PC-3 (cell line): ENCODE measurements at places on chromosomes 5 and 9. TPM values are rescaled to one million over a fixed set of nuclear protein-coding genes. Genes with fewer than 3 reads are reported as not detected.

Gene TEK
- 0.07 TPM in 1 of 2 replicates, not detected in the other for total RNA-seq

Gene PCDHGA7
- total RNA-seq: 0.51 and 0.75 TPM in 2 replicates

Gene PRR16
- total RNA-seq: 2.4 and 3.6 TPM in 2 replicates

Gene UNC5A
- total RNA-seq: 0.07 and 0.46 TPM in 2 replicates

Gene FRRS1L
- not detected in 2 replicates for total RNA-seq

Gene DTWD2
- 16.5 and 24.4 TPM in 2 replicates for total RNA-seq

Gene FAT2
- not detected in 2 replicates for total RNA-seq

Gene HABP4
- total RNA-seq: 6.6 and 9.2 TPM in 2 replicates

DNA sequence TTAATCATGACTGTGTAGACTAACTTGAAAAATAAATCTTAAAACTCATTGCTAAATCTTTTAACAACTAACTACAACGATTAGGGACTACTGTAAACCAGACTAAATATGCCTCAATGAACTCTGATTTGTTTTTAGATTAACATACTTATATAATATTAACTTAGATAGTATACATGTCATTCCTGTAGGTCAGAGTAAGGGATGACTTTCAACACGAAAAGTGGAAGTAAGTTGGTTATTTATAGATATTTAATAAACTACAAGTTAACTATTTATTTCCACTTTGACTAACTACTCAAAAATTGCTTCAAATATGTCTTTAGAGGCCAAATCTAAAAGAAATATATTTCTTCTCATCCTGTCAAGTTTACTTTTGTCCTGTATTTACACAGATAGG lies 795.6 kb downstream of the PTPRD start:
- DNase-seq: no peak

- DNase-seq: no peak
These were observed 15.6 kb upstream of the DAB2 start for GRCh38 chr5:39440192-39440957.

- no peak for DNase-seq
These were observed 105.5 kb downstream of the PLPP1 start for GRCh38 chr5:55429221-55429612.

- peak; percentile 64 for DNase-seq
These were observed 41.2 kb downstream of the SLC22A5 start for GRCh38 chr5:132410451-132411303.

DNA sequence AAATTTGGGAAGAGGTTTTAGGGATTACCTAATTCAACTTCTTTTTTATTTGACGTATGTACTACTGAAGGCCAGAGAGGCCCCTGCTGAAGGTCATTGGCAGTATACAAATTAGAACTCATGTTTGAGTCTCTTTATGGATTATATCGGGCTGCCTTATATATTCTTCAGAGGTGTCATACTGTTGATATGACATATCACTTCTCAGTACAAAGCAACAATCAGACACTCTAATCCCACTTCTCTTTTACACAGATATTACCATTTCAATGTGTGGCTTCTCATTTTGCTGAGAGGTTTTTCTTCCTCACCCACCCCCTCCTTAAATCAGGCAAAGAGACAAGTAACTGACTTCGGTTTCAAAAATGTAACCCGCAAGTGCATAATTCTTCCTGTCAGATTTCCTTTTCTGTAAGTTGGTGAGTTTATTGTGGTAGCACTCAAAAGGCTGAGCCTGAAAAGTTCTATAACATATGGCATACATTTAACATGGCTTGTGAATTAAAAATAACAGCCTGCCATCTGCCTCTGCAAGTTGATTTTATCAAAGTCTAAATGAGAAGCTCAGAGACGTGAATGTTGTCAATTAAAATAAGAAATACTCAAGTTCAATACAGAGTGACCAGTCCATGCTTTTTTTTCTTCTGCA lies 163.6 kb upstream of the RORB start:
- DNase-seq: no peak

DNA sequence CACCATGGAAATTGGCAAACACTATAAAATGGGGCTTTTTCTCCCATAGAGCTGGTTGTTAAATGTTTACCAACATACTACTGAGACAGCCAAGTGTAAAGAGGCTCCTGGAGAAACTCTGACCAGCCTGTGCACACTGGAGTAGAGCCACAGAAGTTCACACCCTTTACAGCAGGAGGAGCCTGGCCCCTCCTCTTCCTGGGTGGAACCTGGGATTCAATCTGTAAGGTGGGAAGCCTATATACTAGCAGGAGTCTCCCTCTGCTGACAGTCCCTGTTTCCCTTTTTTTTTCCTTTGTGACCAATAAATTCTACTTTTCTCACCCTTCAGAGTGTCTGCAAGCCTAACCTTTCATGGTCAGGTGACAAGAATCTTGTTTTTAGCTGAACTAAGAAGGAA lies 10.4 kb upstream of the SLC30A5 start:
- peak; percentile 60 for DNase-seq

GRCh38 chr9:2657427-2657826 lies 35.8 kb downstream of the VLDLR start:
- DNase-seq: no peak

DNA sequence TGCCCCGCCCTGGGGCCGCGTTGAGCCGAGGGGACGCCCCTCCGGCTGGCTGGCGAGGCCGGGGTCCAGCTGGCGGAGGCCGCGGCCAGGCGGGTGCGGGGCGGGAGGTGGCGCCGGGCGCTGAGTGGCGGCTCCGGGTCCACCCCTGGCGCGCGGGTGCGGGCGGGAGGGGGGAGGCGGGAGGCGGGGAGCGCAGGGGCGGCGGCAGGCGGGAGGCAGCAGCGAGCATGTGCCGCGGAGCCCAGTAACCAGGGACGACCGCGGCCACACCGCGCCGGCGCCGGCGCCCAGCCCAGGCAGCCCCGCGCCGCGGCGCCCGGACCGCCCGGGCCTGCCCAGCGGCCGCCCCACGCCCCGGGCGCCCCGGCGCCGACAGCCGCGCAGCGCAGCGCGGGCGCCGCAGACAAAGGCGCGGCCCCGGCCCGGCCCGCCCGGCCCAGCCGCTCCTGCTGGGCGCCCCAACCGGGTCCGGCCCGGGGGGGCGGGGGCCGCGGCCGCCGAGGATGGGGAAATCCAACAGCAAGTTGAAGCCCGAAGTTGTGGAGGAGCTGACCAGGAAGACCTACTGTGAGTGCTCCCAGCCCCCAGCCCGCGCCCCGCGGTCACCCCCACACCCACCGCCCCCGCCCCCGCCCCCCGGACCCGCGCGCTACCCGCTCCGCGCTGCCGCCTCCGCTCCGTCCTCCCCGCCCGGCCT lies at the start of gene NCS1:
Gene NCS1 (plus strand): TSS at position 244 of the 697 bp plus-strand sequence. CDS start 260 bp downstream, at position 504.
- DNase-seq: peak; percentile 38

GRCh38 chr9:134057751-134058701 lies 9.8 kb downstream of the BRD3 start:
- DNase-seq: no peak

DNA sequence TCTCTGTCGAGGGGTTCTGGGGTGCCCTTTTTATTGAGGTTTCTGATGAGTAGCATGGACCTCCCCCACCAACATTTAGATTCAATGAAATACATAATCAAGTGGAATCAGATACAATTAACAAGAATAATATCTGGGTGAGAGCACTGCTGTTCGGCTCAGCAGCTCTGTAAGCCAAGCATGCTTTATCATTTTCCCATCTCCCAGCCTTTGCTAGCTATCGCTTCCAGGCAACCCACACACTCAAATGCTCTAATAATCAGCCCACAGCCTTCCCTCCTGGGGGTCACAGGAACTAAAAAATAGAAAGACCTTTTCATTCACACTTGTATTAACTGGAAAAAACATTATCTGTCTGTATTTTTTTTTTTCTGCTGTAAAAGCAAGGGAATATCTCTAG lies 8.9 kb downstream of the PLPPR1 start:
- DNase-seq: no peak

DNA sequence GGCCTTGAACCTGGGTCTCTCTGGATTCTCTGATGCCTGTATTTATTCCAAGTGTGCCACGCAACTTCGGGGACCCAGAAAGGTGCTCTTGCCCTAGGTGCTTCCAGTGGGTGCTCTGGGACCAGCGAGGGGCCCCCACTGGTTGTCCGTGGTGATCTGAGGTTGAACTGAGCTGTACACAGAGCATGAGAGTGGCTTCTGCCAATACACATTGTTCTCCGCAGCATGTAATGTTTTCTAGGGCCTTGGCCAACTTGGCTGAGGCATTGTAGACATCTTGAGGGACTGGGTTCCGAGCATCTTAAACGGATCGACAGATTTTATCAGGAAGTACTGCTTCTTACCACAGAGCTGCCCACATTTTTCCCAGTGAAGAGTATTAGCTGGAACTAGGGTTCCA lies 117.9 kb downstream of the MTX3 start:
- no peak for DNase-seq

- peak; percentile 42 for DNase-seq
These were observed 136.5 kb upstream of the STK32A start for GRCh38 chr5:147098233-147098790.

DNA sequence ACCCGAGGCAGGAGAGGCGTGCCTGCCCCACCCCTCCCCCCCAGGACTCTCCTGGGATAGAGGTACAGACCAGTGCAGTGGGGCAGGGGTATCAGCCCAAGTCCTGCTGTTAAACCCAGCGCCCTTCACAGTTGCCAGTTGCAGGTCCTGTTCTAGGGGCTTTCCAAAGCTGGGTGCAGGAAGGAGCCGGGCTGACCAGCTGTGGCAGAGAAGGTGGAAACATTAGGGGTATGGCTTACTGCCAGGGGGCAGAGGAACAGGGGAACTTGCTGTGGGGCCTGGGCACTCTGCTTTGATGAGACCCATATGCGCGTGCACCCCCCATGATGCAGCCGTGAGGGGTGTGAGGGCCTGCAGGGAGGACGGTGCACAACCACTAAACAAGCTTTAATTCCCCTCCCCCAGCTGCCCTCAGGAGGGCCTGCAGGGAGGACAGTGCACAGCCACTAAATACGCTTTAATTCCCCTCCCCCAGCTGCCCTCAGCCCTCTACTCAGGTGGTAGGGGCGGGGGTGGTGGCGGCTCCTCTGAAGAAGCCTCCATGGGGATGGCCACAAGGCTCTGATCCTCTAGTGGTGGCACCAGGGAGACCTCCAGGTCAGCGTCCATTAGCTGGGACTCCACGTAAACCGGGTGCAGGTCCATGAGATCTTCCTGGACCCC lies 766 bp upstream of the LRRC26 start:
- no peak for DNase-seq

DNA sequence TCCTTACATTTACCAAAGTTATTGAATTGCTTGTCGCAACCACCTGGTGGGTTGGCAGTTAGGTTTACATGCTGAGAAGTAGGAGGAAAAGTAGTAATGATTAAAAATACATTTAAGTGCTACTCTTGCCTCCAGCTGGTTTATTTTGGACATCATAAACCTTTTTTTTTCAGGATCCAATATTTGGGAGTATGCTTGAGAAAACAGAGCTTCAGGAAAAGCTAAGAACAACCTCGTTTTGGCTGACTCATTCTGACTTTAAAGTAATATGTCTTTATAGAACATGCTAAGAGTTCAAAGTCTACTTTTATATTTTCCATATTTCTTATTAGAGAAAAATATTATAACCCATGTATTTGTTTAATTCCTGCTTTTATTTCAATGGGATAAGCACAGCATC lies 41.7 kb upstream of the BNC2 start:
- no peak for DNase-seq

GRCh38 chr5:170503990-170504596 lies at the start of gene KCNIP1:
TSS of gene KCNIP1 (plus strand) at chr5:170504020.
- no peak for DNase-seq

DNA sequence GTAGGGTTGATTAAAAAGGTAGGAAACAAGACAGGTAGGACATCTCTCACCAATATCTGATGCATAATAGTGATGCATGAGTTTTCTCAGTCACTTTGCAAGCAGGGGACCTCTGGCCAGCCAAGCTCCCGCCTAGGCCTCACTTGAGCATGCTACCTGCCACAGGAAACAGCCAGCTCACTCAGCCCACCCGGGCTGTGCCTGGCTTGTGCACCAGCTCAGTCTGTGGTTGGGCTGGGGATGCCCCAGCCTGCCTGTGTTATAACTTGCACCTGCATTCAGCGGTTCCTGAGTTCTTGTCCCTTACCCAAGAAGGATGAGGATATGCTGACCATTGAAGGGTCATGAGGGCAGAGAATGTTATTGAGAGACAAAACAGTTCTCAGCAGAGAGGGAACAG lies 172.8 kb upstream of the PLCXD3 start:
- no peak for DNase-seq

- no peak for DNase-seq
These were observed 3.7 kb downstream of the OTULIN start for GRCh38 chr5:14668181-14668591.

DNA sequence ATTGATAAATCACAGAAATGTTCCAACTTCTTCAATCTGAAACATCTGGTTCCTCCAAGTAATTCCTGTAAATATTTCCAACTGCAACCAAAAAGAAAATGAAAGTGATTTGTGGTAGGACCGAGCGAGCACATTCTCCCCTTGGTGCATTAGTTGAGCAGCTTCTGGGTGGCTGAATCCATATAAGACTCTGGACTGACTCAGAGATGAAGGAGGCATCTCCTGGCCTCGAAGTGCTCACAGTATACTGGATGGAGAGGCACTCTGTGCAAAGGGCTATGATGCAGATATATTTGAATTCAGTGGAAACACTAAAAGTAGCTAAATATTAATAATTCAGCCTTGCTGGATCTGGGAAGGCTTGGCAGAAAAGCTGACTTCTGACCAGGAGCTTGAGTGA lies 265.0 kb downstream of the MARCHF11 start:
- no peak for DNase-seq

- DNase-seq: no peak
These were observed 179.0 kb upstream of the PITX1 start for GRCh38 chr5:135213027-135213386.

DNA sequence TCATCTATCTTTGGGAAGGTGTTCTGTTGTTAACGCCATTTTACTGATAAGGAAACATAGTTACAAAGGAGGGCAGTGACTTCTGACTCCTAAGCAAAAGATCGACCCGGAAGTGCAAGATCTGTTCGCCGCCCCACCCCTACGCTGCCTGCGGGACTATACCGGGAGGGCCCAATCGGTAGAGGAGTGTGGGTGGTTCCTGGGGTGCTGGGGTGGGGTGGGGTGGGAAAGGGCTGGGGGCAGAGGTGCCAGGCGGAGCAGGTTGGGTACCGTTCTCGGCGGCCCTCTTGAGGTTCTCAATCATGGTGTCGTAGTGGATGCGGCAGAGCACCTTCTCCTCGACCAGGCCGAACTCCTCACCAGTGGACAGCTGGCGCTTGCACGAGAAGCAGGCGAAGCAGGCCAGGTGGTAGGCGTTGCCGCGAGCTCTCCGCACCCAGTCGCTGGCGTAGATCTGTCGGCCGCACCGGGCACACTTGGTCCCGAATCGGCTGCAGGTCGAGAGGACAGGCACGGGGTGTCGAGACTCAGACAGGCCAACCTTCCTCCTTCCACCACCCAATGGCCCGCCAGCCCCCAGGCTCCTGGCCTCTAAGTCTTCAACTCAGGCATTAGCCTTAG lies 11.8 kb downstream of the LHX6 start:
- DNase-seq: no peak

DNA sequence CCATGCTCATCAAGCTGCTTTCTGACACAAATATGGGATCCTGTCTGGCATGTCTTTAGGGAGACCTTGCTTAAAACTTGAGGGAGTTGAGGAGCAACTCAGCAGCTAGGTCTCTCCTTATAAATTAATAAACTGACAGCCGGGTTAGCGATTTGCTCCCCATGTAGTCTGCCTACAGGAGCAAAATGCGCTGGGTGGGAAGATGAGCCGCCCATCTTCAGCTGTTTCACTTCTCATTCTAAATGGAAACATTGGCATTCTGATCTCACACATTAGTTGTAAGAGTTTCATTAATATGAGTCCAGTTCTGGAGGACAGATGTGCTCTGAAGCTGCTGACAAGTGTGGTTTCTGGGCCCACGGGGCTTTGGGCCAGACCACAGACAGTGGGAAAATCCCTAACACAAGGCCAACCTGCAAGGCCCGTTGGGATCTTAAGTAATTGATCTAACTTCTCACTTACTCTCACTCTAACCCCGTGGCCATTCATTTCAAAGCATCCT lies 197.0 kb downstream of the MCTP1 start:
- DNase-seq: no peak

GRCh38 chr5:178383919-178384815 lies 151.6 kb upstream of the PHYKPL start:
- no peak for DNase-seq
